Activated CD4-positive, alpha-beta T cell treated with anti-CD3 and anti-CD28 coated beads, Interleukin-2, amount 10 ng/mL, durations not matched to agents 24 days and 14 days (primary cell): ENCODE measurements at places on chromosomes 5 and 9. TPM values are rescaled to one million over a fixed set of nuclear protein-coding genes. Genes with fewer than 3 reads are reported as not detected.
A peak's percentile ranks its signal among the peaks of the same experiment; 100 is the strongest.

DNA sequence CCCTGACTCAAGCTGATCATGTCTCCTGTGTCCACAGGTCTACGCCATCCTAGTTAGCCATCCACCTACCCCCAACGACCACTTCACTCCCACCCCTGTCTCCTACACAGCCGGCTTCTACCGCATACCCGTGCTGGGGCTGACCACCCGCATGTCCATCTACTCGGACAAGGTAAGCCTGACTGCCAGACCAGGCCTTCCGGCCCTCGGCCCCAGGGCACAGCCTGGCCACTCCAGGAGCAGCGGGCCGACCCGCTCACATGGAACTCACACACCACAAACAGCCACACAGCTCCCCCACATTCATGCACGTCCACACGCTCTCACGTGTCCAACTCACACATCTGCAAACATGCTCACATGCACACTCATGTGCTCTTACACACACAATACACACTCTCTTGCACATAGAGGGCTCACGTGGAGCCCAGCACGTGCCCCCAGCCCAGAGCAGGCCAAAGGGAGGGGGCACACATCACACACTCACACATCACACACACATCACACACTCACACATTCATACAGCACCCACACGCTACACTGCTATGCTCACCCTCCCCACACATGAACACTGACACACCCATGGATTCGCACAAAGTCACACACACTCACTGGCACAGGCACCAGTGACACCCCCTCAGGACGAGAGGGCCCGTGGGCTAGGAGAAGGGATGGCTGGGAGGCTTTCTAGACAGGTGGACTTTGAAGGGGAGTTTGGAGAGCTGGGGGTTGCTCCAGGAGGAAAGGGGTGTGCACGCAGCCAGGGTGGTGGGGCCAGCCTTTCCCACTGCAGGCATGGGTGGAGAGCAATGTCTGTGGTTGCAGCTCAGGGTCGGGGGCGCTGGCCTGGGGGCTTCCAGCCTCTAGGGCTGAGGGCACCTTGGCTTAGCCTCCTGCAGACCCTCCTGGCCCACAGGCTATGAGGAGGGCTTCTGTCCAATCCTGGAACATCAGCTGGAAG, 3.3 kb downstream of the GRIN1 start:
- no peak overlapping the region for H3K27ac ChIP-seq

- DNase-seq: no peak
- no peaks in the 10 kb centered on the region for H3K27me3 ChIP-seq
- no peak overlapping the region for H3K27ac ChIP-seq
Measured at GRCh38 chr9:134648701-134649530, 7.3 kb downstream of the COL5A1 start.

GRCh38 chr5:58582019-58582802, 664 bp upstream of the RAB3C start:
- peaks cover 10% of the 10 kb centered on the region for H3K4me1 ChIP-seq
- H3K4me3 ChIP-seq: peak overlapping the region; percentile 80
- H3K36me3 ChIP-seq: no peaks in the 10 kb centered on the region
- peak; percentile 56 for DNase-seq

The MEF2C gene
- 0.33 and 0.71 TPM in 2 replicates for total RNA-seq

GRCh38 chr5:103539376-103540330, 22.9 kb downstream of the NUDT12 start:
- no peaks in the 10 kb centered on the region for H3K36me3 ChIP-seq
- H3K27ac ChIP-seq: no peak overlapping the region
- DNase-seq: no peak
- H3K4me3 ChIP-seq: no peak overlapping the region

The EQTN gene
- not detected in 2 replicates for total RNA-seq

- H3K36me3 ChIP-seq: no peaks in the 10 kb centered on the region
- H3K27me3 ChIP-seq: no peaks in the 10 kb centered on the region
Measured at GRCh38 chr9:135180586-135180985, 93.1 kb downstream of the OLFM1 start.

- no peaks in the 10 kb centered on the region for H3K36me3 ChIP-seq
- H3K4me1 ChIP-seq: peaks cover 26% of the 10 kb centered on the region
- H3K4me3 ChIP-seq: no peak overlapping the region
- DNase-seq: no peak
Measured at GRCh38 chr5:112958093-112959088, 18.2 kb upstream of the DCP2 start.

DNA sequence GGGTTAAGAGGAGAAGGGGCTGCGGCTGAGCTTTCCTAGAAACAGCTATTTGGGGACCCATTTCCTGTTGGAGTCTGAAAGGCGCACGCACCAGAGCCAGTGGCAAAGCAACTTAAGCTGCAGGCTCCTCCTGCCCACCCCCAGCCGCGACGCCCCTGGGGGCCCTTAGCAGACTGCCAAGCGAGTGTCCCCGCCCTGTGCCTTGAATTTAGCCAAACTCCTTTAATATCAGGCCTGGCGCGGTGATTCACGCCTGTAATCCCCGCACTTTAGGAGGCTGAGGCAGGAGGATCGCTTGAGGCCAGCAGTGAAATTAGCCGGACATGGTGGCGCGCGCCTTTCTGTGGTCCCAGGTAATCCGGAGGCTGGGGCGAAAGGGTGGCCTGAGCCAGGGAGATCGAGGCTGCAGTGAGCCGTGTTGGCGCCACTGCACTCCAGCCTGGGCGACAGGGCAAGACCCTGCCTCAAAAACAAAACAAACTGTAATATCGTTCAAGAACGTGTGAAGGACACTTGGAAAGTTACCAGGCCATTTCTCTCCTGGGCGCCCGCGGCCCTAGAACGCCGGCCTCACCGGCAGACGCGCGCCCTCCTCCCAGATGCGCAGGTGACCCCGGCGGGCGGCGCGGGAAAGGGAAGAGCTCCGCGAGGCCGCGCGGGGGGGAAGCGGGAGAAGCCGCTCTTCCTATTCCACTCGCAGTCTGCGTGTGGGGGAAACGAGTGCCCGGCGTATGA, 1.0 kb upstream of the F2R start:
- H3K4me1 ChIP-seq: peaks cover 30% of the 10 kb centered on the region
- peak; percentile 73 for DNase-seq
- H3K27me3 ChIP-seq: peaks cover 26% of the 10 kb centered on the region
- no peaks in the 10 kb centered on the region for H3K36me3 ChIP-seq
- H3K27ac ChIP-seq: peak overlapping the region; percentile 41

DNA sequence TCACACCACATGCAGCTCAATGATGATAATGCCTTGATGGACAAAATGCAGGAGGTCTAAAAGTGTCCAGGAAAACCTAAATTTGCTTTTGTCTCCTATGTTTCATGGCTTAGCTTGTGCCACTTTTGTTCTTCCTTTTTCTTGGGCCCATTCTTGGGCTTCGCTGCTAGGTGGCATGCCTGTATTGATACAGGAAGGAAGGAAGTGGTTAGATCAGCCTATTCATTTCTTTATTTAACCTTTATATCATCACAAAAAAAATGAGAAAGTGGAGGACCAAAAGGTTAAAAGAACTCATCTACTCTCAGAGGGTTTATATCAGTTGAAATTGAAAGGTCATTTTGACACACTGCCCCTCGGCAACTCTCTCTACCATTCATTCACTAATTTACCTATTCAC, 260.2 kb downstream of the ARHGAP26 start:
- H3K36me3 ChIP-seq: peaks cover 7% of the 10 kb centered on the region
- DNase-seq: no peak
- H3K27me3 ChIP-seq: no peaks in the 10 kb centered on the region
- peak overlapping the region; percentile 34 for H3K27ac ChIP-seq
- peaks cover 38% of the 10 kb centered on the region for H3K4me1 ChIP-seq

DNA sequence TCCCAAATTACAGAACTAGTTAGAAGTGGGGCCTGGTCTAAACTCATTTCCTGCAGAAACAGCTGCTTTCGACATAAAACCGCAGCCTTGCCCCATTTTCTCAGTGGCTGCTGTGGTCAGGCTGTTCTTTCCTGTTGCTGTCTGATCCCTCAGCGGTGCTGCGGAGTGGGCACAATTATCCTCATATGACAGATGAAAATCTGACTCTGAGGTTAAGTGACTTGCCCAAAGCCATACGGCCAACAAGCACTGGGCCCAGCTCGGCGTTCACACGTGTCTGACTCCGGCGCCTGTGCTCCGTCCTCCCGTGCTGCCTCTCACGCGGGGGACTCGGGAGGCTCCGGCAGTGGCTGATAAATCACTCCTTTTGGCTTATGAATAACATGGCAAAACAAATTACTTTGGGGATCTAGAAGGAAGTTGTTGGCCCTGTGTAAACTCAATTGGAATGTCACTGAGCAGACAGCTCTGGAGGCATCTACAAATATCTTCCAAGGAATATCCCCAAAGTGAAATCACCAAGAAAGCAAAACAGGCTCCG, 142.6 kb upstream of the LMX1B start:
- peak overlapping the region; percentile 64 for H3K4me3 ChIP-seq
- peaks cover 3% of the 10 kb centered on the region for H3K36me3 ChIP-seq
- H3K27ac ChIP-seq: peak overlapping the region; percentile 78
- peaks cover 47% of the 10 kb centered on the region for H3K4me1 ChIP-seq

GRCh38 chr5:108681079-108681921, 66.4 kb upstream of the FER start:
- no peak overlapping the region for H3K27ac ChIP-seq
- no peaks in the 10 kb centered on the region for H3K36me3 ChIP-seq
- H3K4me1 ChIP-seq: no peaks in the 10 kb centered on the region
- peaks cover 10% of the 10 kb centered on the region for H3K27me3 ChIP-seq
- H3K4me3 ChIP-seq: no peak overlapping the region

DNA sequence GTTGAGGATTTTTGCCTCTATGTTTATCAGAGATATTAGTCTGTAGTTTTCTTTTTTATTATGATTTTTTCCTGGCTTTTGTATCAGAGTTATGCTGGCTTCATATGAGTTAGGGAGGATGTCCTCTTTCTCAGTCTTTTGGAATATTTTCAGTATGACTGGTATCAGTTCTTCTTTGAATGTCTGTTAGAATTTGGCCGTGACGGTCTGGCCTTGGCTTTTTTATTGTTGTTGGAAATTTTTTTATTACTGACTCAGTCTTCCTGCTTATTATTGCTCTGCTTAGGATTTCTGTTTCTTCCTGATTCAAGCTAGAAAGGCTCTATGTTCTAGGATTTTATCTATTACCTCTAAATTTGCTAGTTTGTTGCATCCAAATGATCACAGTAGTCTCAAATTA, 421.9 kb downstream of the CDH10 start:
- H3K27ac ChIP-seq: no peak overlapping the region
- H3K4me1 ChIP-seq: no peaks in the 10 kb centered on the region
- no peak overlapping the region for H3K4me3 ChIP-seq
- H3K36me3 ChIP-seq: no peaks in the 10 kb centered on the region
- H3K27me3 ChIP-seq: no peaks in the 10 kb centered on the region

DNA sequence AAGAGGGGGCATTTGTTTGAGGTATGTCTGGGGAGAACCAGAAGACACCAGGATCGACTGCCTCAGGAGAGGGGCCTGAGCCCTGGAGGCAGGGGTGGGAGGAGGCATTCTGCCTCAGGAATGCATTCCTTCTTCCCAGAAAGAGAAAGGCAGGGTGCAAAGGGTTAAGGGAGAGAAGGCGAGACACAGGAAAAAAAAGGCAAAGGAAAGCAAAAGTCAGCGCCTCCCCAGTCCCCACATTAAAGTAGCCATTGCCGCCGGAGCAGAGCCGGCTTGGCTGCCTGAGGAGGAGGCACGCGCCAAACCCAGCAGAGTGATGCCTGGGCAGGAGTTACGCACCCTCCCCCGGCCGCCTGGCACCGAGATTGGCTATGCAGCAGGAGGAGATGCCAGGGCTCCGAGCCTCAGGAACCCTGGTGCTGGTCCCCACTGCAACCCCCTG, 123.8 kb upstream of the PHYKPL start:
- DNase-seq: no peak
- H3K4me1 ChIP-seq: peaks cover 2% of the 10 kb centered on the region
- peaks cover 12% of the 10 kb centered on the region for H3K27me3 ChIP-seq

The NKD2 gene
- 3.3 and 4.0 TPM in 2 replicates for total RNA-seq

The ENTPD2 gene
- total RNA-seq: 0.21 TPM in 1 of 2 replicates, not detected in the other

GRCh38 chr5:139284295-139284694, 9.2 kb upstream of the MATR3 start:
- peaks cover 10% of the 10 kb centered on the region for H3K4me1 ChIP-seq
- no peaks in the 10 kb centered on the region for H3K27me3 ChIP-seq
- H3K27ac ChIP-seq: no peak overlapping the region
- no peak overlapping the region for H3K4me3 ChIP-seq

DNA sequence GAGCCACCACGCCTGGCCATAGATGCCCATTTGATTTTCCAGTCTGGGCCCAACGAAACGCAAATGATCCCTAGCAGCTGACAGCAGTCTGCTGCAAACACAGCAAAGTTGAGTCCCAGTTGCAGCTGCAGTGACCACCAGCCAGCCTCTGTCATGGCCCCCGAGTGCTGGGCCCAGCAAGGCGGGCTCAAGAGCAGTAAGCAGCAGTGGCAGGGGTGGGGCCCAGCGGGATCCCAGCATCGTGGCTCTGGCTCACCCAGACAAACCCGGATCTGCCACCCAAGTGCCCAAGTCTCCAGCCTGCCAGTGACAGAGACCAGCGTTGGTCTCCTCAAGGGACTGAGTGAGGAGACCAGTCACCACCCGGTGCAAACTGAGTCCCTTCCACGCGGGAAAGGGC, 6.9 kb upstream of the LTC4S start:
- DNase-seq: no peak
- no peaks in the 10 kb centered on the region for H3K27me3 ChIP-seq
- H3K27ac ChIP-seq: no peak overlapping the region
- no peaks in the 10 kb centered on the region for H3K36me3 ChIP-seq
- no peak overlapping the region for H3K4me3 ChIP-seq

GRCh38 chr9:91914404-91914803, 35.6 kb downstream of the ROR2 start:
- H3K27me3 ChIP-seq: peaks cover 39% of the 10 kb centered on the region
- no peak overlapping the region for H3K27ac ChIP-seq
- no peak overlapping the region for H3K4me3 ChIP-seq

The TLE1 gene
- 0.21 TPM in 1 of 2 replicates, not detected in the other for total RNA-seq
